MCF 10A (cell line): ENCODE measurements at places on chromosomes 6 and 20. TPM values are rescaled to one million over a fixed set of nuclear protein-coding genes. Genes with fewer than 3 reads are reported as not detected.

PAK5 gene
- not detected in 2 replicates for total RNA-seq

LCA5 gene
- 4.5 TPM in 2 replicates for total RNA-seq

DNA sequence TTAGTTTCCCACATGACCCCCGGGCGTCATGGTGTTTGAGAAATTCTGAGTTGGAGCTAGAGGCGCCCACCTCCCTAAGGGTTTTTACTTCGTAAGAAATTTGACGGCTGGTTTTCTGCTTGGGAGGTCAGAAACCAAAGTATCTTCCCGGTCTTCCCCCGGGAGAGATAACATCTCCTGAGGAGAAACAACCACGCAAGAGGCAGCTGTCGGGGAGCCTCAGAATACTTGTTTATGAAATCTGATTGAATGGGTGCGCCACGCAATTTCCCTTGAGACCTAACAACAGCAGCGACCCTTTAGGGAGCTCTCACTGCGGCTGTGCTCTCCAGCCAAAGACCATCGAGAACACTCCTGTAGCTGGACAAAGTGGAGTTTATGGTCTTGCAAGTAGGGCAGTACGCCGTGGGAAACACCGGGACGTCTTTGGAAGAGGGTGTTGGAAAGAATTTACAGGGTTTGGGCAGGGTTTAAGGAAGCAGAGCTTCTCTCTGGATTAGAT lies 608 bp upstream of the EIF2S2 start:
- peaks cover 27% of the 10 kb centered on the region for H3K4me1 ChIP-seq
- peaks cover 29% of the 10 kb centered on the region for H3K36me3 ChIP-seq
- DNase-seq, result no peak
- peak overlapping the region; percentile 91 for H3K4me3 ChIP-seq
- peak overlapping the region; percentile 98 for H3K27ac ChIP-seq
- no peaks in the 10 kb centered on the region for H3K27me3 ChIP-seq

GRCh38 chr6:49550492-49551077 lies at the start of gene C6orf141:
TSS of gene C6orf141 (plus strand) at chr6:49550668. CDS start at chr6:49550793, 125 bp downstream.
- peaks cover 13% of the 10 kb centered on the region for H3K36me3 ChIP-seq
- peaks cover 25% of the 10 kb centered on the region for H3K4me1 ChIP-seq
- H3K4me3 ChIP-seq, result peak within 1 kb of the TSS; percentile 90
- peak within 1 kb of the TSS; percentile 77 for H3K27ac ChIP-seq

GRCh38 chr20:57317789-57318371 lies 11.7 kb upstream of the SPO11 start:
- no peaks in the 10 kb centered on the region for H3K36me3 ChIP-seq
- H3K27me3 ChIP-seq, result no peaks in the 10 kb centered on the region
- DNase-seq, result no peak
- H3K4me3 ChIP-seq, result no peak overlapping the region
- peaks cover 10% of the 10 kb centered on the region for H3K4me1 ChIP-seq

- no peak for DNase-seq
- H3K27me3 ChIP-seq, result peaks cover 9% of the 10 kb centered on the region
- H3K4me1 ChIP-seq, result no peaks in the 10 kb centered on the region
- no peak overlapping the region for H3K27ac ChIP-seq
These were observed 1394.5 kb downstream of the EPHA7 start for GRCh38 chr6:92024881-92025280.

DNA sequence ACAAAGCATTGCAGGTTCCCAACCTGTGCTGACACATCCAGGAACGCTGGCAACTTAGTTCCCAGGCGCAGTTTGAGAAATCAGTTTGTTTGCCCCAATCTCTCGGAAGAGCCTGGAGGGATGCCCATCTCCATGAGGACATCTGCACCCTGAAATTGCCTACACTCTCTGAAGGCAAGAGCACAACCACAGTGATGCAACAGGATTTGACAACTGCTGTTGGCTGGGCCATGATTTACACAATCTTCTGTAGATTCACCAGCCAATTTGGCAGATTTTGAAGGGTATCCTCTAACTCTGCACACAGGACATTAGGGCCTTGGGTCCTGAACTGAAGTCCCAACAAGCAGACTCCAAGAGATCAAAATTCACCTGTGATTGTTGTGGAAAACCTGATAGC lies 3.4 kb downstream of the APMAP start:
- no peak overlapping the region for H3K27ac ChIP-seq
- H3K27me3 ChIP-seq, result no peaks in the 10 kb centered on the region
- peak; percentile 75 for DNase-seq
- H3K4me1 ChIP-seq, result peaks cover 50% of the 10 kb centered on the region
- H3K4me3 ChIP-seq, result peak overlapping the region; percentile 38

DNA sequence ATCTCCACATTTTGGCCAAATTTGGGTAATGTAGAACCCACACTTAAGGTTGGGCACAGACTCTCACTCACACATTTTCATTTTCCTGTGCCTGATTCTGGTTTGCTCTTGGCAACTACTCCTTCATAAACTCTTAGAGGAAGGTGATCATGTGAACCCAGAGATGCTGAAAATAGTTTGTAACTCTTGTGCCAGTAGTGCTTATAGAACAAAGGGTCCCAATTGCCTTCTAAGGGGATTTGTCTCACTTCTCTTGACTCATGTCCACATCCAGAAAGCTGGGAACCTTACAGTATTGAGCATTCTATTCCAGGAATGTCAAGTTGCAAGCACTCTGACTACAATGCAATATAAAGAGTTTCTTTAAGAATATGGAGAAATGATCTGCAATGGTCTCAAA lies 62.0 kb upstream of the TASP1 start:
- no peak overlapping the region for H3K27ac ChIP-seq
- H3K4me1 ChIP-seq, result no peaks in the 10 kb centered on the region
- H3K36me3 ChIP-seq, result no peaks in the 10 kb centered on the region
- H3K4me3 ChIP-seq, result no peak overlapping the region
- DNase-seq, result no peak
- no peaks in the 10 kb centered on the region for H3K27me3 ChIP-seq

- no peaks in the 10 kb centered on the region for H3K36me3 ChIP-seq
- peaks cover 63% of the 10 kb centered on the region for H3K4me1 ChIP-seq
- H3K4me3 ChIP-seq, result no peak overlapping the region
- H3K27ac ChIP-seq, result peak overlapping the region; percentile 66
- no peak for DNase-seq
These were observed 1.1 kb upstream of the RAET1E start for GRCh38 chr6:149898966-149899365.

- peaks cover 30% of the 10 kb centered on the region for H3K4me1 ChIP-seq
- no peaks in the 10 kb centered on the region for H3K27me3 ChIP-seq
- peak overlapping the region; percentile 81 for H3K27ac ChIP-seq
- DNase-seq, result peak; percentile 96
These were observed 8.4 kb downstream of the GMDS start for GRCh38 chr6:2237001-2237400.

- H3K27ac ChIP-seq, result no peak overlapping the region
- no peaks in the 10 kb centered on the region for H3K36me3 ChIP-seq
- H3K4me1 ChIP-seq, result peaks cover 5% of the 10 kb centered on the region
- DNase-seq, result no peak
- no peaks in the 10 kb centered on the region for H3K27me3 ChIP-seq
These were observed 333.0 kb downstream of the RFPL4B start for GRCh38 chr6:112680091-112680490.
